Activated CD4-positive, alpha-beta T cell treated with anti-CD3 and anti-CD28 coated beads, Interleukin-2, amount 50 U/mL, for 48 hours (primary cell): ENCODE measurements at places on chromosomes 1 and 21.
A peak's percentile ranks its signal among the peaks of the same experiment; 100 is the strongest.

- no peak for DNase-seq
Observed at GRCh38 chr1:232499188-232499587, 130.7 kb downstream of the SIPA1L2 start.

- DNase-seq = no peak
Observed at GRCh38 chr1:198155253-198155652, 1.5 kb upstream of the NEK7 start.

DNA sequence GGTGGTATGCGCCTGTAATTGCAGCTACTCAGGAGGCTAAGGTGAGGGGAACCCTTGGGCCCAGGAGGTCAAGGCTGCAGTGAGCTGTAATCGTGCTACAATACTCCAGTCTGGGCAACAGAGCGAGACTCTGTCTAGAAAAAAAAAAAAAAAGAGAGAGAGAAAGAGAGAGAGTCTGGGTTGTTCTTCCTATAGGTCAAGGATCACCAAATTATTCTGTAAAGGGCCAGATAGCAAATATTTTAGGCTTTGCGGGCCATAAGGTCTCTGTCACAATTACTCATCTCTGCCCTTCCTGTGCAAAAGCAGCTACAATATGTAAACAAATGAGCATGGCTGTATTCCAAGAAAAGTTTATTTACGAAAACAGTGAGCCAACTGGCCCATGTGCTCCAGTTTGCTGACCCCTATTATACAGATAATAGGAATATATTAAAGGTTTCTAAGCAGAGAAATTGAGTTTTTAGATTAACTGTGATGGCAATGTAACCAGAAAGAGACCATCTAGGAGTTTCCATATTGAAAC is 2.1 kb downstream of the SASS6 start:
- DNase-seq = no peak

GRCh38 chr1:98888869-98889268 is 115.8 kb downstream of the PLPPR5 start:
- DNase-seq = no peak

- no peak for DNase-seq
Observed at GRCh38 chr1:198888379-198888943, 249.6 kb downstream of the PTPRC start.

- DNase-seq = no peak
Observed at GRCh38 chr1:46948629-46949416, 7.5 kb upstream of the CYP4A11 start.

DNA sequence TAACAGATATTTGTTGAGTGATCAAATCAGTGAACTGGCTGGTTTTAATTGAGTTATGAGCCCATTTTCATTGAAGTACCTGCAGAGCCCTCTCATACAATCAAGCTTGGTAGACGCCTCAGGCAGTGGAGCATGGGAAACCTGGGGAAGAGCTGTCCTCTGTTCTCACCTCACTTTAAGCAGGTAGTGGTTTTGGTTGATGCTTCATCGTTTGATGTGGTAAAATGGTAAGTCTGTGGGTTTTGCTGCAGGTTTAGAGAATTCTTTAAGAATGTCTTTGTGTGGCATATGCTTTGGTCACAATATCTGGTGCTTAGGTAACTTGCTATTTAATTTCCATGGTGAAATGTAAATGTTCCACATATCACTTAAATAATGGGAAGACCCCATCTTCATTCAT is 10.0 kb downstream of the LAMC1 start:
- no peak for DNase-seq

- no peak for DNase-seq
Observed at GRCh38 chr1:6591222-6591621, 11.4 kb downstream of the ZBTB48 start.

DNA sequence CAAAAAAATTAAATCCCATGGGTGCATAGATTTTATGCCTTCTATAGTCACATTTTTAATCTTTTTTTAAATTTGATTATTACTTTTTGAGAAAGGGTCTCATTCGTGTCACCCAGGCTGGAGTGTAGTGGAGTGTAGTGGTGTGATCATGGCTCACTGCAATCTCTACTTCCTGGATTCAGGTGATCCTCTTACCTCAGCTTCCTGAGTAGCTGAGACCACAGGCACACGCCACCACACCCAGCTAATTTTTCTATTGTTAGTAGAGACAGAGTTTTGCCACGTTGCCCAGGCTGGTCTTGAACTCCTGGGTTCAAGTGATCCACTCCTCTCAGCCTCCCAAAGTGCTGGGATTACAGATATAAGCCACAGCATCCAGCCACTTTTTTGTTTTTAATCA is 10.4 kb downstream of the CBR3 start:
- no peak for DNase-seq

GRCh38 chr1:156721535-156721934 is 6.7 kb upstream of the METTL25B start:
- no peak for DNase-seq

DNA sequence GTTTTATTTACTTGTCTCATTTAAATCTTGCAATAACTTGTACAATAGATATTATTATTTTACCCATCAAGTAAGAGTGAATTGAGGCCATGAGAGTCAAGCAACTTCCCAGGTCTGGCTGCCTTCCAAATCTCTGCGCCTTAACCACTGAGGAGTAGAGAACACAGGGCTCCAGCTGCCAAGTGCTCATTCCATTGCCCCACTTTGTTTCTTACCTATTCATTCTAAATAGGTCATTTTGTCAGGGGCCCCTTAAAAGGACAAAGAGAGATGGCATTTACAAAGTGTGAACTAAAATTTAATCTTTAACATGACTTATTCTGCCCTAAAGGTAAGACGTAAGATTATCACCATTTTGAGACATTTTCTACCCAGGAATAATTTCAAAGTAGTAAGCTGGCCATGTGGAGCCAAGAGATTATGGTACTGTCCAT is 3.5 kb downstream of the PPP1R15B start:
- DNase-seq = peak; percentile 34

DNA sequence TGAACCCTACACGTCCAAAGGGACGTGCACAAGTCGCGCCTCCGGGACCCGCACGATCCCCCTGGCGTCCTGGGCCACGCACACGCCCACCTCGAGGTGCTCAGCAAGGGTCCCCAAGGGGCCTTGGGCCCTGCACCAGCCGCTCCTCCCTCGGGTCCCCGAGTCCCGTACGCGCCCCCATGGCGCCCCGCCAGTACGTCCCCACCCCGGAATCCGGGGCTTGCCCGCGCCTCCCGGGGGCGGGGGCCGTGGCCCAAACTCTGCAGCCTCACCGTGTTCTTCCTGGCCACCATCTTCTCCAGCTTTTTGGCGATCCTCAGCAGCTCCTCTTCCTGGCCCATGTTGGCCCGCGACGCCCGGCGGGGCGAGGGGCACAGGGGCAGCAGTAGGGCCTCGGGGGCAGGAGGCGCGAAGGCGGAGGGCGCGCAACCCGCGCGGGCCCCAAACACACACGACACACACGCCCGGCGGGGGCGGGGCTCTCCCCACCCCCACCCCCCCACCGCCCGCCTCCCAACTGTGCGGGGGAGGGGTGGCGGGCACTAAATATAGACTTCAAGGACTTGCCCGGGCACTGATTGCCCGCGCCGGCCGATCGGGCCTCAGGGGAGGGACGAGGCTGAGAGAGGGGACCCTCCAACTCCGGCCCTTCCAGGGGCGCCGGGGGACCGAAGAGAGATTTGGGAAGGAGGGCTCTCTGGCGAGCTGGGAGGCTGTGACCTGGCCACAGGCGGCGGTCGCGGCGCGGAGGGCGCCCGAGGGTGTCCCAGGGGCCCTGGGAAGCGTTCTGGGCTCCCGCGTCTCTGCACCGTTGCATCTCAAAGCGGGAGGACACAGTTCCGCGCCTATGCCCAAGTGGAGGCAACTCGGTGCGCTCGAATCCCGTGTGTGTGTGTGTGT is at the start of gene TCEA3:
TSS of gene TCEA3 (minus strand) at position 456 of the 900 bp plus-strand sequence. CDS start at position 341, 115 bp downstream.
- DNase-seq = peak; percentile 25

- DNase-seq = no peak
Observed at GRCh38 chr1:193211539-193211938, 25.1 kb upstream of the B3GALT2 start.

DNA sequence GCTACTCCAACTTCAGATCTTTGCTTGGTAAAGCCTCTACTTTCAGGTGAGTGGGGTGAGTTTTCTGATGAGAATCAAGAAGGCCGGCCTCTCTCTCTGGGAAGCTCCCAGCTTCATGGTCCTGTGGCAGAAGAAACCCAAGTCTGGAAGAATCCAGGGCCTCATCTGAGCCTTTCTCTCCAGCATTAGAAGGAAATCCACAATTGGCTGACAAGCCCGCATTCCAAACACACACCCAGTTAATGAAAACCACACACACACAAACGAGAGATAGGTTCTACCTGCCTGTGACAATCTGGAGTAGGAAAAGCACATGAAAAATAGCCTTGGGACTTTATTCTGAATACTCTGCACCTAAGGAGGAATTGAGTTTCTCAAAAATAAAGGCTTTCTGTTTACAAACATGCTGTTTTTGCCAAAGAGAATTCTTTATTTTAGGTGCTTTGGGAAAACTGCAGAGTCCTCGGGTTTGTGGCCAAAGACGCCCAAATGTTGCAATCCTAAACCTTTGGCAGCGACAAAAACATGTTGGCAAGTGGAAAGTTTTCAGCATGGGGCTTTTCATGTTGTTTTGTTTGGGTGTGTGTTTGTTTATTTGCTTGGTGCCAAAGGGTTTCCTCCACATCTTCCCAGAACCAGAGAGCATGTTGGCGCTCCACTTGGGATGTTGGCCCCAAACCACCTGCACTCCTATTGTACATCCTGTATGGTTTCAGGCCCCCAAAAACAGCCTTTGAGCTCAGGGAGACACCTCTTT is 216.2 kb downstream of the SETD4 start:
- no peak for DNase-seq

GRCh38 chr21:43269957-43270705 is 101.3 kb downstream of the CRYAA start:
- DNase-seq = no peak

GRCh38 chr1:223087291-223088255 is 55.5 kb downstream of the TLR5 start:
- no peak for DNase-seq

DNA sequence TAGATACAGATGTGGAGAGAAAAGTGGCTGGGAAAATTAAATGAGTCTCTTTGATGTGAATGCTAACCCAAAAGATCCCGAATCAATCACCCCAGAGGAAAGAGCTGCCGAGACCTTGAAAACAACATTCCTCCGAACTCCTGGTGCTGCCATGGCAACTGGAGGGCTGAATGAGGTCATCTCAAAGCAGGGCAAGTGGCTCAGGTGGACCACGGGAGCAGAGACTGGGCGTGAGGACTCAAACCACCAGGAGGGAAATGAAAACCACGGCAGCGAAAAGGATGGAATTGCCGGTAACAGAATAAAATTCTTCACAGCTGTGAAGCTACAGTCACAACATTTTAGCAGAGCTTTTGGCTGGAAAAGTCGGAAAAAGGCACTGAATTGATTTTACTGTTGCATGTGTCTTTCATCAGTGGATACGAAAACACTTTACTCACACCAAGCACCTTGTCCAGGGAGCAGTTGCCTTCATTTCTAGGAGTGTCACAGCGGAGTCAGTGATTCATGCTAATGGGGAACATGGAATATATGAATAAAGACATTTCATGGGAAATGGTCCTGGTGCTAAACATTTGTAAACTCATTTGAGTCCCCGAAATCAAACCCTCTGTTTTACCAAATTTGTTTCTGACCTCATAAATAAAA is 23.2 kb upstream of the BECN2 start:
- DNase-seq = no peak

GRCh38 chr1:43315963-43316737 is 15.4 kb downstream of the TIE1 start:
- DNase-seq = no peak

- DNase-seq = peak; percentile 15
Observed at GRCh38 chr1:247415423-247416361, at the start of gene NLRP3. NLRP3 (plus strand) TSS chr1:247416173; CDS start chr1:247418801, 2,628 bp downstream.

GRCh38 chr1:96206451-96206850 is 515.1 kb upstream of the PTBP2 start:
- DNase-seq = no peak

GRCh38 chr1:40626383-40626770 is 39.1 kb downstream of the RIMS3 start:
- no peak for DNase-seq

DNA sequence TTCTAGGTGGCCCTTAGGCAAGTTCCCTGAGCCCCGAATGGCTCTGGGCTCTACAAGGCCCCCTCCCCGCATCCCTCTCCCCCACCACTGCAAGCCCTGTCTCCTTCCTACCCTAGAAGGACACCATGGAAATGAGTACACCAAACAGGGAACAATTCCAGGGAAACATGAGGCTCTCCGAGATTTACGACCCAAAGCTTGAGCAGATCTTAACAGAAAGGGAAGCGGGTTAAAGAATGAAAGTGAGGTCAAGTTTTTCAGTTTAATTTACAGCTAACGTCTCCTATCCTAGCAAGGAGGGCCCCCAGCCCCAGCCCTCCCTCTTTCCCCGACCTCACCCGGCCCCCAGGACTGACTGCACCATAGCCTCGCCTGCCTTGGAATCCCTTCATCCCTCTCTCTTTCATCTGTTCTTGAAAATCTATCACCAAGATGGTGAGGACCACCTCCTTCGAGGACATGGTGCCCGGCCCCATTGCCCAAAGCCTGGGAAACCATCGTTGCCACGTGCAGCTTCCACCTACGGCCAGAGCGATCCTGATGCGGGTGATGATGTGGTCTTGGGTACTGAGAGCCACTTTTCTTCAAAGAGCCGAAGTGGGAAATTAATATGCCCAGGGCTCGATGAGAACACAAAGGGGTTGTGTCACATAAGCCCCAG is 30.5 kb downstream of the SIM2 start:
- DNase-seq = no peak

DNA sequence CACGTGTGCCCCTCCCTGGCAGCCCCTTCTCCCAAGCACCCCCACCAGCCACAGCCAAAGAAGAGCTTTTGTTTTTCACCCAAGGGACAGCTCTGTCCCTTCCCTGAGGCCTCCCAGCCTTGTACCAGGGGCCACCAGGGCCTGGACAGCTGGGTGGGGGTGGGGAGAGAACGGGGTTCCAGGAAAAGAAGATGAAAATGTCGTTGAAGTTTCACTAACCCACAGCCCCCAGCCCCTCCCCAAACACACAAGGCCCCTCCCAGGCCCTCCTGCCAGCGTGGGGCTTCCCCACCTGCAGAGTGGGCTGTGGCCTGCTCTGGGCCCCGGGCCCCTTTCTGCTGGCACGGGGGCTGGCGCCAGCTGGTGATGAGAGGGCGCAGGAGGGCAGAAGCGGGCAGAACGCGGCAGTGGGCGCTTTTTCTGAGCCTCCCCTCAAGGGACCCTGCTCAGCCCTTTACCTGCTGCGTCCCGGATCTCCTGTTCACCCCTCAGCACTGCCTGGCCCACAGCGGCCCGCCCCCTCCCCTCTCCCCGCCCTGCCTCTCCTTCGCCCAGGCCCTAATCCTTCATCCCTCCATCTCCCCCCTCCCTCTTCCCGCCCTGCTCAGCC is 5.5 kb upstream of the ANKRD65 start:
- DNase-seq = no peak

DNA sequence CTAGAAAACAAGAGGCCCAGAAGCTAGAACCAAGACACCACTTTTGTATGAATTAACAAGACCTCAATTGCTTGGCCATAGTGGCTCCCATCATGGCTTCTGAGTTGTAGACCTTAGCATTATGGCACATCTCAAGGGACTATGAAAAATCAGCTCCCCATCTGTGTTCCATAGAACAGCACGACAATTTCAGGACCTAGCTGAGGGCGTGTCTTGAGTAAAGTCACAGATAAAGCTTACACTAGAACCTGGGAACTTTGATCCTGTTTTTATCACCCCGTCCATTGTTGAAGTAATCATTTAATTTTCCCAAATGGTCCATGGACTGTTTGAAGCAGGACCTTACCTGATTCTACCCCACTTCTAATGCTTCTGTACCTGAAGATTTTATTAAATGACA is 44.8 kb downstream of the RUNX1 start:
- DNase-seq = no peak
